ENCODE measurements at places on chromosomes 1 and 21. TPM values are rescaled to one million over a fixed set of nuclear protein-coding genes. Genes with fewer than 3 reads are reported as not detected.

The NES gene
- total RNA-seq: 0.37 TPM

The RORC gene
- 0.44 TPM for total RNA-seq

The SPATA21 gene
- 0.02 TPM for total RNA-seq

The ATF6 gene
- 37.9 TPM for total RNA-seq

The FGR gene
- total RNA-seq: 0.17 TPM

The KCNA2 gene
- not detected for total RNA-seq

The AK5 gene
- total RNA-seq: 5.6 TPM

The SELL gene
- total RNA-seq: 0.15 TPM

The CTNNBIP1 gene
- total RNA-seq: 35.7 TPM

The CFHR3 gene
- not detected for total RNA-seq

The PLXNA2 gene
- 2.0 TPM for total RNA-seq

The MEF2D gene
- total RNA-seq: 26.3 TPM

The FMO4 gene
- 10.2 TPM for total RNA-seq

The MRPL37 gene
- 184 TPM for total RNA-seq

The CTSS gene
- 26.7 TPM for total RNA-seq

The FOXD2 gene
- total RNA-seq: 0.37 TPM

The PLPPR4 gene
- total RNA-seq: 10.5 TPM

The OLIG1 gene
- not detected for total RNA-seq

The GRIK3 gene
- not detected for total RNA-seq

The KRTAP10-5 gene
- not detected for total RNA-seq
